ENCODE measurements at places on chromosomes 6 and 20.

DNA sequence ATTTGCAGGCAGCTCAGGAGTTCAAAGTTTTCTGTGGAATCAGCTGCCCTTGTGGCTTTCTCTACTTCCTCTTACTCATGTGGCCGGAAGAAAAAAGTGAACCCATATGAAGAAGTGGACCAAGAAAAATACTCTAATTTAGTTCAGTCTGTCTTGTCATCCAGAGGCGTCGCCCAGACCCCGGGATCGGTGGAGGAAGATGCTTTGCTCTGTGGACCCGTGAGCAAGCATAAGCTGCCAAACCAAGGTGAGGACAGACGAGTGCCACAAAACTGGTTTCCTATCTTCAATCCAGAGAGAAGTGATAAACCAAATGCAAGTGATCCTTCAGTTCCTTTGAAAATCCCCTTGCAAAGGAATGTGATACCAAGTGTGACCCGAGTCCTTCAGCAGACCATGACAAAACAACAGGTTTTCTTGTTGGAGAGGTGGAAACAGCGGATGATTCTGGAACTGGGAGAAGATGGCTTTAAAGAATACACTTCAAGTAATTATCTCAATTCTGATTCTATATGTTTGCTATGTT is 1.1 kb downstream of the MGME1 start:
- DNase-seq, result peak; percentile 27

DNA sequence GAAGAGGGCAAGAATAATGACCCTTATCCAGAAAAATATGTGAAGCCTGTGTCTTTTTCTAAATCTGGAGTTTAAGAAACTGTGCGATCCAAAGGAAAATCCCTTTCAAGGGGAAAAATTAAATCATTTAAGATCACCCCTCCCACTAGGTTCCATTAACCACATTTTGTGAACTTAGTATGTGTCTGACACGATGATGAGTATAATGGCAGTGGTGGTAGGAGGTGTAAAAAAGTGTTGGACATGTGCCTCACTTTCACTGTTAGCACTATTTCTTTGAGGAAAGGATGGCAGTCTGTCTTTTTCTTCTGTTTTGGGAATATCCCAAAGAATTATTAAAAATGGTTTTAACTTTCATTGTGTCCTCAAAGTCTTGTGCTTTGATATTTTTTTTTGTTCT is 392.3 kb upstream of the CITED2 start:
- DNase-seq, result no peak

GRCh38 chr20:12702312-12702711 is 306.5 kb upstream of the SPTLC3 start:
- no peak for DNase-seq

DNA sequence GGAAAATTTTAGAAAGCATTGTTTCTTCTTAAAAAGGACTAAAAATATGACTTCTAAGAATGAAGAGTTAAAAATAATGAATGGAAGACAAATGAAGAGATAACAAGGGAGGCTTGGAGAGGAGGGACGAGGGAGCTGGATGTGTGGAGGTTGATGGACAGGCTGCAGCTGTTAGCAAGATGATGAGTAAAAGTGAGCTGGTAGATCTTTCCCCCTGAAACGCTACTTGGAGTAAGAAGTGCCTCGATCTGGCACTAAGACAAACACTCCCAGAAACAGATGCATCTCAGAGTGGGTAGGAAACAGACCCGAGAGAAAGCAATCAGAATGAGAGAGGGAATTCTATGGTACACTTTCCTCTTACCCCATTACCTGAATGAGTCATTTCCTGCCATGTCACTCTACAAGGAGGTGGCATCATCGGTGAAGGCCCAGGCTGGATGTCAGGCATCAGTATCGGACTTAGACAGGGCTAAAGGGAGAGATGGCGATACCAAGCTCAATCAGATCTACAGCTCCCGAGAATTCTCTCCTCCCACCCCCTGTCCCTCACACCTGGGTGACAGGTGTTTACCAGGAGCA is 154.1 kb upstream of the BMP2 start:
- DNase-seq, result no peak

DNA sequence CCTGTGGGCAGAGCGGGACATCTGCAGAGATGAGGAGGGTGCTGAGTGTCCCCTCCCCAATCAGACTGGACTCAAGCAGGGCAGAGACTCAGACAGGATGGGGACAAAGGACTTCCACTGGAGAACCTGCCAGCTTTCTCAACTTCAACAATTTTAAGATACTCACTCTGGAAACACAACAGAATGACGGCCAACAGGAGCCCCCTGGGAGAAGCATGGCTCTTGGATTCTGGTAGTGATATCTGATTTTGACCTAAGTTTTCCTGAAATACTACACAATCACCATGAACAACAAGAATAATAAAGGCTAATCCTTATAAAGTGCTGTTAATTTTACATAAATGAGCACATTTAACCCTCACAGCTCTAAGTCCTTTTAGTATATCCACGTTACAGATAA is 83.5 kb upstream of the PLEKHG1 start:
- DNase-seq, result no peak

GRCh38 chr6:32087574-32088486 is 21.3 kb downstream of the TNXB start:
- peak; percentile 65 for DNase-seq

- DNase-seq, result no peak
Measured at GRCh38 chr6:133741375-133741861, 147.5 kb upstream of the TCF21 start.

DNA sequence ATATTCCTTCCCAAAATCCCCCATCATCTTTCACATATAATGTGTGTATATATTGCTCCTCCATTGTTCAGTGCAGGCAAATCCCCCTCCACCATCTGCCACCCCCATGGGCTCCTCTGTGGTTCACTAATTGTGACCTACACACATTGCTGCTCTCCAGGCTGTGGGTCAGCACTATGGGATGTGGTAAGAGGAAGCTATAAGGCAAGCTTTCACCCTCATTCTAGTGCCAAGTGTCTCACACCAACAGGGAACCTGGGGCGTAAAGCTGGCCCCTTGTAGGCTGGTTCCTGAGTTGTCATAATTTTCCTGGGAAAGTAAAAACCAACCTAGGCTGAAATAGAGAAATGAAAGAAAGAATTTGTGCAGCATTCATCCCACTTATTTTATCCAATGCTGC is 16.8 kb downstream of the FKBP1A start:
- no peak for DNase-seq
